ENCODE measurements at places on chromosomes 5 and 9. TPM values are rescaled to one million over a fixed set of nuclear protein-coding genes. Genes with fewer than 3 reads are reported as not detected.

Gene NME5
- polyA plus RNA-seq = not detected

Gene SPATA31D4
- polyA plus RNA-seq = not detected

Gene PALM2AKAP2
- not detected for polyA plus RNA-seq

Gene IFNA2
- not detected for polyA plus RNA-seq

Gene ROR2
- not detected for polyA plus RNA-seq

Gene LRRC70
- 1.2 TPM for polyA plus RNA-seq

Gene TESK1
- polyA plus RNA-seq = 0.82 TPM

Gene TUT7
- polyA plus RNA-seq = 27.3 TPM

Gene PGM5
- not detected for polyA plus RNA-seq

Gene PDE6A
- polyA plus RNA-seq = 0.11 TPM

Gene FAXDC2
- polyA plus RNA-seq = 1.8 TPM

Gene EXOSC2
- 51.7 TPM for polyA plus RNA-seq
